ENCODE measurements at places on chromosomes 1 and 21.

DNA sequence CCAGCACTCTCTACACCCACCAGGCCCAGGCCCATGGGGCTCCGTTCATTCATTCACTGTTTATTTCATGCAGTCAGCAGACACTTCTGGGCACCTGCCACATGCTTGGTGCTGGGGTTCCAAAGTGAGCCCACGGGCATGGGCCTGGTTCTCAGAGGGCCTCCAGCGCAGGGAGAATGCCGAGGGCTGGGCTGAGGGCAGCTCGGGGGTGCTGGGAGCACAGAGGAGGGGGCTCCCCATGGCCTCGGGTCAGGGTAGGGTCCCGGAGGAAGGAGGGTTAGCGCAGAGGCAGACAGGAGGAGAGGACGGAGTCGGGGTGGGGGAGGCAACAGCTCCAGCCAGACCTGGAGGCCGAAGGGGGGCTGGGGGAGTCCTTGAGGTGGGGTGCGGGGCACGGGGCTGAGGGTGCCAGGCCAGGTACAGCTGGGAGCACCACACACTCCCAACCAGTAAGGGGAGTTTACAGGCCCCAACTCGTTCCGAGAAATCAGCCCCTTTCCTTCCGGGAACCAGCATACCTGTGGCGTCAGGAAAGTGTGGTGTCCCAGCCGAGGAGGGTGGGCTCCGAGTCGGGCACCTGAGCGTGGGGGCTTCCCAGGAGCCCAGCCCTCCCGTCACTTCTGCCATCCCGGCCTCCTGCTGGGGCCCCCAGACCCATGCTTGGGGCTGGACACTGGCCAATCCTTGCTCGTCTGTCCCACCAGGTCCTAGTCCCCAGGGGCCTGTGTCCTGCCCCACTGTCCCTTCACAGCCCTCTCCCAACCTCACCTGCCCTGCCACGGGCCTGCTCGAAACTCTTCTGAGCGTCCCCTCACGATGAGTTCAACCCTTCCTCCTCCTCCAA, 10.8 kb downstream of the ARHGEF16 start:
- no peak for DNase-seq

DNA sequence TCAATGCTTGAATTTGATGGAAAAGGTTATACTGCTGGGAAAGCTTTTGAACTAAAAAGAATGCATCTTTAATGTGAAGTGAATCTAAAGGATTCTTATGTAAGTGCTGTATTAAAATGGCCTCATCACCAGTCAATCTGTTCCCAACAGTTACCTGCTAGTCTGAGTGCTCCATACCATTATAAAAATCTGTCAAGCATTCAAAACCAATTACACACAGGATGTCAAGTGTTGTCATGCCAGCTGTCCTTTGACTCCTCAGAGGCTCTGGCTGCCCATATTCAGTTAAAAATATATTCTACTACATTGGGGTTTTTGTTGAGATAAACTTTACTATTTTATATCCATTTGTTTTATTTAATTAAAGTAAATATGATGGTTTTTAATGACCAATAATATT, 1587.7 kb downstream of the AMY1C start:
- no peak for DNase-seq

DNA sequence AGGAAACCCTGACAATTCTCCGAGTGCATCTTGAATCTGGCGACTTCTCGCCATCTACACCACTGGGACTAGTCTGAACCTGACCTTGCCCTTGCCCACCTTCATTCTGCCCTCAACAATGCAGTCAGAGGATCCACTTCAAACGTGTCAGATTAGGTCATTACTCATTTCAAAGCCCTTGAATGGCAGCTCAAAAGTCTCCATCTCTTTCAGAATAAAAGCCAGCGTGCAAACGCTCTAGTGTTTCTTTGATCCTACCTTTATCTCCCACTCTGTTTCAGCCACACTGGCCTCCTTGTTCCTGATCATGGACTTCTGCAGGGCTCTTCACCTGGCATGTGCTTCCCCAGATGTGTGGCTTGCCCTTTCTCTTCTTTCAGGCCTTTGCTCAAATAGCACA, 31.3 kb downstream of the SLC30A1 start:
- no peak for DNase-seq

- DNase-seq: no peak
Measured at GRCh38 chr1:43121256-43121900, 50.7 kb downstream of the EBNA1BP2 start.

DNA sequence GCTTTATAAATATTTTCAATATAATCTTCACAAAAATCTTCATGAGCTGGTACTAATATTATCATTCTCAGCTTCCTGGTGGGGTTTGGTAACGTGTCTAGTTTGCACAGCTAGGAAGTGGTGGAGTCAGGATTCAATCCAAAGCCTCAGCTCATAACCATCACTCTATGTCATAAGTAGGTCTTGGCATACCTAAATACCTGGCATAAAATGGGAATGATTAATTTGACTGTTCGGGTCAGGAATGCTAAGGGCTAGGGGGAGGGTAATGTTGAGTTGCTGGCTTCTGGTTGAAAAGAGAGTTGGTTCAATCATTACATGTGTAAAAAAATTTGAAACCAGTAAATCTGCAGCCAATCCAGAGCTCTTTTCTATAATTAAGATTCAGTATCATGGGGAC, 5.6 kb upstream of the SAMSN1 start:
- no peak for DNase-seq

DNA sequence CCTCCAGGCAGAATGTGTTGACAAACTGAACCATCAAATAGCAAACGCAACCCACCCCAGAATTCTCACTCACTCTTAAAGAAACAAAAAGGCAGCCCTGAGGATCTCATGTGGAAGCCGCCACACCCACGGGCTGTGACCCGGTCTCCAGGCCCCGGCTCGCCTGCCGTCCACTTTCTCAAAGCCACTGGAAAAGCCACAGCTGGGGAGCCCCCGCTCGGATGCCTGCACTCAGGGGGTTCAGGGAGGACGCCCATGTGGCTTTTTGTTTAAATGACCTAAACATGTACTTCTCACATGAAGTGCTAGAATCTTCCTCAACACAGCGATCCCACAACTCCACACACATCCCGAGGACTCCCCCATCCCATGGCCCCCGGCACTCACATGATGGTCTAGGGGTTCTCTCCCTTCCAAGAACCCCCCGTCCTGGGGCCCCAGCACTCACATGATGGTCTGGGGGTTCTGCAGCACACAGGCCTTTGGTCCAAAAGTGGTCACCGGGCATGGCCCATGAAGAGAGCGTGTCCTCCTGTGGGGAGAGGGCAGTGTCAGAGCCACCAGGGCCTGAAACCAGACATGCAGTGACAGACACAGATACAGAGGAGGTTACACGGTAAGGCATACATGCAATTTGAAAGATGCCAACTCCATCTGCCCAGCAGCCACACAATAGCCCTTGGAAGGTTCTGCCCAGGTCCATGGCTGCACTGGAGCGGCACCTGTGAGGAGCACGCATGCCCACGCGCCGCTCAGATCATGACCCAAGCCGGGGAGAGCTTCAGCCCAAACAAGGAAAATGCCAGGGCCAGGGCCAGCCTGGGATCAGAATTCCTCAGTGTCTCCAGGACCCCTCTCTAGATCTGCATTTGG, 16.5 kb downstream of the NADK start:
- DNase-seq: no peak

DNA sequence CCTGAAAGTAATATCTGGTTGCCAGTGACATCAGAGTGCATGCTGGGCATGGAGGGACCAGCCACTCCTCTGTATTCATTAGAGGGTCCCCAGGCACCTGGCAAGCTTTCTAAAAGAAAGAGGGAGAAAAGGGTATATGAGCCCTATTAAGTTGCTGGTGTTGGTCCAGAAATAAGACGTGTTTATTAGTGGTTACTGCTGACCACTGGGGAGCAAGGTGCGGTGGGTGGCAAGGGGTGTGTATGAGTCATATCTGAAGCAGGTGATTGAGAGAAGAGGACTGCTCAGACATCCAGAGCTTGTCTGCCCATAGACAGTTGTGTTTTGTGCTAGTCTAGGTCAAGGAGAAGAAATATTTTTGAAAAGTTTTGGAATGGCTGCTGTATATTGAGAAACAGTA, 298.1 kb downstream of the TM2D1 start:
- no peak for DNase-seq

GRCh38 chr1:65319141-65319540, 9.8 kb downstream of the DNAJC6 start:
- DNase-seq: no peak

- DNase-seq: no peak
Measured at GRCh38 chr1:29789910-29790247, 553.6 kb downstream of the PTPRU start.

DNA sequence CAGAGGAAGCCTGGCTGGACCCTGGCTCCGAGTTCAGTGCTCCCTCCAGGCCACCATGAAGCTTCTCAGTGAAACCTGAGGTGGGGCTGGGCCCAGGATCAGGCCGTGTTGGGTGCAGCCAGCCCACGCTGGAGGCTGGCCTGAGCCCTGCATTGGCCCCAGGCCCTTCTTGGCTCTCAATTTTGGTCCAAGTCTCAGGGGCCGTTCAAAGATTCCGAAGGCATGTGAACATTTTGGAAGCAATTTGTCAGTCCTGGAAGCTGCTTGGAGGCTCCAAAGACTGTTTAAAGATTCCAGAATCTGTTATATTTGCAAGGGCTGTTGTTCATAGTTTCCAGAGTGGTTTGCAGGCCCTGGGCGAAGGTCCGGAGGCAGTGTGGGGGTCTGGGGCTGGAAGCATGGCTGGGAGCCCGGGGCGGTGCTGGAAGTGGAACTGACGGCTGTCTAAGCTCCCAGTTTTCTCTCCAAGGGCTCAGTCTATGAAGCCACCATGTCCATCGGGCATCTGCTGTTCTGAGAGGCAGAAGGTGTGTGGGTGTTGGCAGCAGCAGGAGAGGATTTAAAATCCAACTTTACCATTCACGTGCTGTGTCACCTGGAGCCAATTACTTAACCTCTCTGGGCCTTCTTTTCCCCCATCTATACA, 104.9 kb downstream of the EPHB2 start:
- DNase-seq: no peak

DNA sequence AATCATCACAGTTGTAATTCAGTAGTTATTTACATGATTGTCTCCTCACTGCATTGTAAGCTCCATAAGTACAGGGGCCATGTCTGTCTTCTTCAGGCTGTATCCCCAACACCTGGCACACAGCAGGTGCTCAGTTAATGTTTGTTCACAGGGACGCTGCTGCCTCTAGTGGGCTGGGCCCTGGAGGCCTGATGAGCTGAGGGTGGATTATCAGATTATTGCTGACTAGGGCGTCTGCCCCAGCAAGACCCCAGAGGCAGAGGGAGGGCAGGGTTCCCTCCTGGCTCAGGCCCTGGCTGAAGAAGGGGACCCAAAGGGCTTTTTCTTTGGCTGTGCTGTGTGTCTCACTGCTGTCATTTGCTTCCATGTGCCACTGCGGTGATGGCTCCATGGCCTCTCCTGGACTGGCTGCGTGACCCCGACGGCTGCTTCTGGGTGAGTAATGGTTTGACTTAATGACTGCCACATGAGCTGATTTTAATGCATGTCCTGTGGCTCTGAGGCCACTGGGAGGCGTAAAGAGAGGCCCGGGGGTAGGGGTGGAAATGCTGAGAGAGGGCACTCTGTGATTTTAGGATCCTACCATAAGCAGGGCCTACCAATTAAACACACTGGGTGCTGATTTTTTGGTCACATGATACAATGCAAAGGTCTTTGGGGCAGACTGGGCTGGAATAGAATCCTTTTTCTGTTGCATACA, 20.8 kb upstream of the EPB41 start:
- DNase-seq: no peak

DNA sequence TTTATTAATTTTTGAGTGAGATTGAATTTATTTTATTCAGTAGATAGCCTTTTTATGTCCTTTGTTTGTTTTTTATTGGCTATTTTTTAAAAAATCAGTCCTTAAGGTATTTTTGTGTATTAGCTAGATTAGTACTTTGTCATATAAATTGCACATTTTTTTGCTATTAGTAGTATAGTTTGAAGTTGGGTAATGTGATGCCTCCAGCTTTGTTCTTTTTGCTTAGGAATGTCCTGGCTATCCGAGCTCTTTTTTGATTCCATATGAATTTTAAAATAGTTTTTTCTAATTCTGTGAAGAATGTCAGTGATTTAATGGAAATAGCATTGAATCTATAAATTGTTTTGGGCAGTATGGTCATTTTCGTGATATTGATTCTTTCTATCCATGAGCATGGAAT, 80.4 kb downstream of the MAN1A2 start:
- no peak for DNase-seq

DNA sequence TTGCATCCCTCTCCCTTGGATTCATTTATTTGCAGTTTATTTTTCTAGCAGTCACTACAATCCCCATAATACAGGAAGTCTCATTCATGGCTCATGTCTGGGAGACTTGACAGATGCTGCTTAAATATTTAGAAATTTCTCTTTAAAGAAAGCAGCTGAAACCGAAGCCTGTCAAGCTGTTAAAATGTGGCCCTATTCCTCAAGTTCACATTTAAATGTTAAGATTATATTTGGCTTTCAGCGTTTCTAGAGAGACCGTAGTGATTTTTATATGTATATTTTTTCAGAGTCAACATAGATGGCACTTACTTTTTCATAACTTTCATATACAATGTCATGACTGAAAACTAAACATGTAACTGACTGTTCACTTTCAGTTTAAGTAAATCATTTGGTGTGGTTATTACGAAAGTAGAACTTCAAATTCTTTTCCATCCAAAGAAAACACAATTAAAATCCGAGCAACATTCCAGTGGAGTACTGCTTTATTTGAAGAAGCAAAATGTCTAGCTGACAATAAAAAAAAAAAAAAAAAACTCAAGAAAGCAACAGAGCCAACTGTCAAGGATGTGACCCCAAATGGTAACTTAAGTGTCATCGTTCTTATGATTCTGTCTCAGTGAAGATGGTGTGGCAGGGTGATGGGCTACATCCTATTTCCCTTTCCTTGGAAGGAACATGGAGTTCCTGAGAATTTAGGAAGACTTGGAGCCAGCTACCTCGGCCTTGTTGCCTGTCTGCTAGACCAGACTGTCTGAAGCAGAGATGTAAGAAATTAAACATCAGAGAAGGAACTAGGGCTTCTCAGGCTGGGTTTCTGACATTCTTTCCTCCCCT, 37.8 kb downstream of the MIS18A start:
- no peak for DNase-seq

DNA sequence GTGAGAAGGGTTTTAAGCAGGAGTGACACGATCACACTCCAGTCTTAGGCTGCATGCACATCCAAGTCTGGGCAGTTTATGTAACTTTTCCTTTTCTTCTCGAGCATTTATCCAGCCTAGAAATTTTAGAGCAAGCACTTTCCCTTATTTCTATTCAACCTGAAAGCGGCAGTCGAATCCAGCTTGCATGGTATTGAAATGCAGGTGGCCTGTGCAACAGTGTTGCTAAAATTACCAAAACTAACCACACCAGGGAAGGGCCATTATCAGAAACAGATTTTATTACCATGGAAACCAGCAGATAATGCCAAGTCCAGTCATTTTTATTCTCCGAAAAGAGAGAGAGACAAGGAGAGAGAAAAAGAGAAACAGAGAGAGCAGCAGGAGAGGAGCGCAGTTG, 179.9 kb upstream of the ZC3H12A start:
- no peak for DNase-seq

- no peak for DNase-seq
Measured at GRCh38 chr1:99456536-99456935, 189.4 kb upstream of the PALMD start.

DNA sequence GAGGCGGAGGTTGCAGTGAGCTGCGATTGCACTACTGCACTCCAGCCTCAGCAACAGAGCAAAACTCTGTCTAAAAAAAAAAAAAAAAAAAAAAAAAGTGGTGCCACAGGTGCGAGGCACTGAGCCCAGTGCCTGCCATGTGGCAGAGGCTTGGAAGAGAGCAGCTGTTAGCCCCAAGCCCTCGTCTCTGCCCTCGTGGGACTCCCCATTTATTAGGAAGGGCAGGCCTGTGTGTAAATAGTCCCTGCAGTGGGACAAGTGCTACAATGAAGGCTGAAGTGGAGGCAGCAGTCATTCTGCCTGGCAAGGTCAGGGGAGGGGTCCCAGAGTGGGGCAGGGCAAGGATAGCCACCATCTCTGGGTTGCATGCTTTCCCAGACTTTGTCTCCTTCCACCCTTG, 6.5 kb downstream of the RPS6KA1 start:
- DNase-seq: no peak

All from activated T-helper 1 cell treated with Interleukin-2 at 50 U/mL for 16 hours (primary cell).